ENCODE measurements at places on chromosomes 3 and 15.

DNA sequence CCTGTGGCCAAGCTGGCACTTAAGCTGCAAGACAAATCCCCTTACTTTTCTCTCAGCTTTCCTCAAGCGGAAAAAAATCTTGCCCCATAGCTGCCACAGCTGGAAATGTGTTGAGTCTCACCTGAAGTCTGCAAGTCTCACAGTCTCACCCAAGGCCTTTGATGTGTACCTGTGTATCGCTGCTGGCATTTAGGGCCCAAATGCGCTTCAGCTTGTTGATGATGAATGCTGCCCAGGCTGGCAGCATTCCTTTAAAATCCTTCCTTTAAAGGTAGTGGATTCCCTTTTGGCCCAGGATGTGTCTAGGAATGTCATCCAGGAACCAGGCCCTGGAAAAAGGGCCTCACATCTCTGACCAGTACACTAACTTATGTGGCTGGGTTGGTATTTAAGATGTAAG, 7.0 kb downstream of the OR5K4 start:
- DNase-seq = no peak

DNA sequence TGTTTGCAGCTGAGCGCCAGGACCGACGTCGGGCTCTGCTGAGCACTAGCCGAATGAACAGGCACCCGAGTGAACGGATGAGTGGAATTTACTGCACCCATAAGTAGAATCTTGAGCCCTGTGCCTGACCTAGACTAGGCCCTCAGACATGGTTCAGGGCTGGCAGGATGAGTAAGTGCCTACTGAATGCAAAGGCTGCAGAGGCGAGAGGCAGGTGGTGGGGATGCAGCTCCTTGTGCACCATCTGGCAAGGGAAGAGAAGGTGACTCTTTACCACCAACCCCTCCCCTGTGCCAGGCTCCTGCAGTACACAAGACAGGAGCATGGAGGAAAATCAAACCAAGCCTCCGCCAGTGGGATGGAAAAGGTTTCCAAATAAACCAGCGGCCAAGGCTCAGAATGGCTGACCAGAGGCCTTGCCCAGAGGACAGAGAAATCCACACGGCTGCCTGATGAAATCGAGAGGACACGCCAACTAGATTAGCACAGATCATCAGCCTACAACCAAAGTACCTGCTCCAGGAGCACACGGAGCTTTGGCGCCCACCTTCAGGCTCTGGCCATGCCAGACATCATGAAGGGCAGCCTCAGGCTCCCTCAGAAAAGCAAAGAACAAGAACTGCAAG, 141.7 kb upstream of the IQSEC1 start:
- DNase-seq = no peak

- DNase-seq = no peak
Measured at GRCh38 chr3:127762077-127762786, 60.1 kb downstream of the MGLL start.

DNA sequence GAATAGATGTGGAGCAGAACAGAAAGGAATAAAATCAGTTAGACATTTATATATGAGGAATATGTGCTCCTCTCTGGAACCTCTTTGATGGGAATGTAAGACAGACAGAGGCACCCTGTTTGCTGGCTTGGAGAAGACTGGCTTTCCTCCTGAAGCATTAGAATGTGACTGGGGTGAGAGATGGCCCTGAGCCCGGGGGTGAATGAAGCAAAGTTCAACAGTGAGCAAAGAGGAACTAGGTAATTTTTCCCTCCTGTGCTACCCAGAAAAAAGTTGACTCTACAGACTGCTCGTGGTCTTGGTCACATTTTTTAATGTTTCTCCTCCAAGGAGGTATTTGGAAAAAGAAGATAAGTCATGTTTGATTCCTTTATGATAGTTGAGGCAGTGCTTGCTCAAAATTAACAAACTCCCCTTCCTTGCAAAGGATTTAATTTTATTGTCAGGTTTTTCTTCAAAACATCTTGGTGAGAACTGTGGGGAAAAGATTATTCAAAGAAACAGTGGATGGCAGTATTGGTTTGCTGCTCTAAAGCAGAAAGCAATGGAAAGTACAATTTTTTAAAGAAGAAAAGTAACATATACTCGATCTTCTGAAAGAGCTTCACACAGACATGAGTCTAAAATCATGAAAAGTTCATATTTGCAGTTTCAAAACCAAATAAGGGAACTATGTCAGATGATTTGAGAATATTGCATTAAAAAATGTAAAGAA, 370.4 kb upstream of the CDIN1 start:
- no peak for DNase-seq

DNA sequence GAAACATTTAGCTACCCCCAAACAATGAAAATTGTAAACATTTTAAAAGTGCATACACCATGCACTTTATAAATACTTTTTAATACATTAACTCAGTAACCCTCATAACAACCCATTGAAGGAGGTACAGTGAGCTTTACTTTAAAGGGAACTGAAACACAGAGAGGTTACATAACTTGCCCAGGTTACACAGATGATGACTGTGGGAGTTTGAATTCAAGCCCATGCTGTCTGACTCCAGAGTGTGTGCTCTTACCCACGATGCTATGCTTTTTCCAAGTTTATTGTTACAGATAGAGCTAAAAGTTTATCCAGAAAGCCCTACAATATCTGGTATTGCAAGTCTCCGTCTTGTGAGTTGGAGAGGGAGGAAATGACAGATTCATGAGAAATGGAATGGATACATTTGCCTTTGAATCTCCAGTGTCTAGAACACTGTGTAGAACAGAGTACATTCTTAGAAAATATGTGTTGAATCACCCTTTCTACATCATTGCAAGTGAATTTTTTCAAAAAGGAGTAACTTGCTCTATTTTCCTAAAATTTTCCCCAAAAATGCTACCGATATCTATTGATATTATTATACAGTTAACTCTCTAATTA, 428.3 kb downstream of the NAALADL2 start:
- DNase-seq = no peak
